ENCODE measurements at places on chromosomes 11 and 22.

DNA sequence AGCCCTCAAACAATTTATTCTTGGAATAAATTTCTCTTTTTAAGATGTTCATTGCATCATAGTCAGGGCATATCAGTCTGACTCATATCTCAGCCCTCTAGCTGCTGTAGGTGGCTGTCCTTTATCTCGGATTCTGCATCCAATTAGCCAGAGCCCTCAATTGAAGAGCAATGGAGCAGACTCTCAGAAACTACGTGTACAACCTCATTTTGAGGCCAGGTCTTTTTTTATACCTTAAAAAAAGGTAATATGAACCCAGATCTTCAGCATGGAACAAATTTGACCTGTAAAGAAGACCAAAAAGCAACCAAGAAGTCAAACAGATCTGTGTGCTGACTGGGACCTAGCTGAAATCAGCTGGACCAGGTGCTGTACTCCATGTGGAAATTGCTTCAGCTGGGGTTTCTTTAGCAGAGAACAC, 8.7 kb downstream of the OR52A5 start:
- DNase-seq: no peak

DNA sequence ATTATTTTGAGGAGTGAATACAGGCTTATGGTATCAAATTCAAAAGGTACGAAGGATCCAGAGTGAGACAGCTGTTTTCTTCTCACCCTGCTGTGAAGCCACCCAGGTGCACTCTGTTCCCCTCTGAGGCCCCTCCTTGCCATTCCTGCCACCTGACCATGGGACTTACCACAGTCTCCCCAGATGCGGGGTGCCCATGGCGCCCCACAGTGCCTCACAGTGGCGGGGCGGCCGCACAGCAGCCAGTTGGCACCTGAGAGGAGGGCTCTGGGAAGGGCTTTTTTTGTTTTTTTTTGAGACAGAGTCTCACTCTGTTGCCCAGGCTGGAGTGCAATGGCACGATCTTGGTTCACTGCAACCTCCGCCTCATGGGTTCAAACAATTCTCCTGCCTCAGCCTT, 151.7 kb downstream of the CEP164 start:
- no peak for DNase-seq

DNA sequence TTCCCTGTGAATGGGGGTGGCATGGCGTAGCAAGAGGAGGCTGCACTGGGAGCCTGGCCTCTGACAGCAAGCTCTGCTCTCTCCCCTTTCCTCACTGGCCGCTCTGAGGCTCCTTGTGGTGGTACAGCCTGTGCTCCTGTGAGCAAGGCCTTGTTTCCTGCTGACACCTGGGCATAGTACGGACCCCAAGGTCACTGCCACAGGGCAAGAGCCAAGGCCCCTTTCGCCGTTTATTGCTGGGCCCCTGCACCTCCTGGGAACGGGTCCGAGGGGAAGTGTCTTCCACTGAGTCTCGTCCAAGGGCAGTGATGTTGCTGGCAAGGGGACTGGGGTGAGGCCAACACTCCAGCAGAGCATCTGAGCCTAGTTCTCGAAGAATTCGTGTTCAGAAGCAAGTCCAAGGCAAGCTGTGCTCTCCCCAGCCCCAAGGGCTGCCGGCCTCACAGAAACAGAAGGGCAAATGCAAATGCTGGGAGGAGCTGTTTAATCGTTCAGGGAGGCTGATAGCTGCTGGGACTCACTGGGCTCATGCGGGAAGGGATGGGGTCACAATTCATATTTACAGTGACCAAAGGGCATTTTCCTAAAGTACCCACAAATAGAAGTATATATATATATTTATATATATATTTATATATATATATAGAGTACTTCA, 15.9 kb upstream of the TTLL12 start:
- no peak for DNase-seq

GRCh38 chr11:77101043-77101537, 1.6 kb upstream of the OMP start:
- DNase-seq: peak; percentile 33

GRCh38 chr11:46991391-46991790, 54.8 kb downstream of the CSTPP1 start:
- DNase-seq: no peak

DNA sequence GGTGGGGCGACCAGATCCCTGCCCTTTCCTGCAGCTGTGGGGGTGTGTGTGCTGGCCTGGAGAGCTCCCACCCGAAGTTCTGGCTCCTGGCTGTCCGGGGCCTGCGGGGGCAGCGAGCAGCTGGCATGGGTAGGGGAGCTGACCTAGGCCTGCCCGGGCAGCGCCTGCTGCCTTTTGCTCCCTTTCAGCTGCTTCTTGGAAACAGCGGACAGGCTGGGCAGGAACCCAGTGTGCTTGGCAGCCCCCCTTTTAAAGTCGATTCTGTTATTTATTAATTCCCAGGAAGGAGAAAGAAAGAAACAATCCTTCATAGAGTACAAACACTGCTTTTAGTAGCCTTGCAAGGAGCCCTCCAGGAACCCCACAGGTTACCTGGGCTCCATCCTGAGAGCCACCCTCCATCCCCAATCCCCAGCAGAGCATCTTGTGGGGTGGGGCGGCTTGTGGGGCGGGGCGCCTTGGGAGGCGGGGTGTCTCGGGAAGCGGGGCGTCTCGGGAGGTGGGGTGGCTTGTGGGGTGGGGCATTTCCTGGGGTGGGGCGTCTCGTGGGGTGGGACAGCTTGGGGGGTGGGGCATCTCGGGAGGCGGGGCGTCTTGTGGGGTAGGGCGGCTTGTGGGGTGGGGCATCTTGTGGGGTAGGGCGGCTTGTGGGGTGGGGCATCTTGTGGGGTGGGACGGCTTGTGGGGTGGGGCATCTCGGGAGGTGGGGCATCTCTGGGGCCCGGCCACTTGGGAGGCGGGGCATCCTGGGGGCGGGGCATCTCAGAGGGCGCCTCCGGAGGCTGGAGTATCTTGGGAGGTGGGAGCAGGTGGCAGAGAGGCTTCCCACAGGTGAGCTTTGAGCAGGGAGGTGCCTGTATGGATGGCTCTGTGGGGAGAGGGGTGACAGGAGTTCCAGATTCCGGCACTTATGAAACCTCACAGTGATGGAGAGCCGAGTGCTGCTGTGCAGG, 7.0 kb downstream of the CD81 start:
- peak; percentile 36 for DNase-seq

Measured in CD4-positive, alpha-beta memory T cell (primary cell).